ENCODE measurements at places on chromosomes 7 and 10. TPM values are rescaled to one million over a fixed set of nuclear protein-coding genes. Genes with fewer than 3 reads are reported as not detected.

CFAP43 gene
- total RNA-seq: 0.18 TPM

PIP gene
- not detected for total RNA-seq

AHR gene
- total RNA-seq: 38.0 TPM

RNF133 gene
- total RNA-seq: 0.74 TPM

IL15RA gene
- 1.5 TPM for total RNA-seq

NEURL1 gene
- 0.59 TPM for total RNA-seq

ACTL6B gene
- total RNA-seq: not detected

NOM1 gene
- total RNA-seq: 30.0 TPM

TAS2R3 gene
- total RNA-seq: 1.2 TPM

C7orf33 gene
- not detected for total RNA-seq

HTR7 gene
- 22.9 TPM for total RNA-seq

ADAP1 gene
- total RNA-seq: 8.1 TPM

EPHA1 gene
- total RNA-seq: not detected

GIMAP6 gene
- total RNA-seq: 0.30 TPM

GOLGA7B gene
- total RNA-seq: not detected

UNCX gene
- total RNA-seq: not detected

HHEX gene
- 2.0 TPM for total RNA-seq

NEUROD6 gene
- not detected for total RNA-seq

TAS2R5 gene
- 1.2 TPM for total RNA-seq

RAMP3 gene
- total RNA-seq: not detected

ZNF33A gene
- total RNA-seq: 14.3 TPM

UBN2 gene
- total RNA-seq: 7.5 TPM

SPDYE18 gene
- total RNA-seq: not detected

BRAT1 gene
- 24.1 TPM for total RNA-seq

GRID2IP gene
- not detected for total RNA-seq

LRRC4 gene
- not detected for total RNA-seq

NUTM2A gene
- 0.37 TPM for total RNA-seq

CRTAC1 gene
- under 0.01 TPM for total RNA-seq

MYL7 gene
- total RNA-seq: not detected

SPDYE11 gene
- not detected for total RNA-seq

LRRC18 gene
- total RNA-seq: not detected

ATOH7 gene
- total RNA-seq: not detected

HELLS gene
- total RNA-seq: 6.5 TPM

ATP5F1C gene
- total RNA-seq: 187 TPM

SAP25 gene
- total RNA-seq: not detected

MSMB gene
- not detected for total RNA-seq

JAZF1 gene
- 11.0 TPM for total RNA-seq

MLXIPL gene
- not detected for total RNA-seq

PSD gene
- total RNA-seq: 12.2 TPM

FOXI2 gene
- total RNA-seq: not detected

HOXA7 gene
- 1.8 TPM for total RNA-seq

STAG3 gene
- total RNA-seq: 0.88 TPM

EIF3B gene
- total RNA-seq: 273 TPM

CDC14C gene
- total RNA-seq: not detected

UPK3B gene
- total RNA-seq: not detected

SNCG gene
- total RNA-seq: 3.3 TPM

TRPV5 gene
- not detected for total RNA-seq

GIMAP1 gene
- not detected for total RNA-seq

ICA1 gene
- 1.2 TPM for total RNA-seq

SOSTDC1 gene
- 0.05 TPM for total RNA-seq

CFTR gene
- not detected for total RNA-seq

DPP6 gene
- not detected for total RNA-seq

GPR85 gene
- total RNA-seq: 2.6 TPM

Measured in smooth muscle cell of the umbilical artery (primary cell).